ENCODE measurements at places on chromosomes 11 and 22.

DNA sequence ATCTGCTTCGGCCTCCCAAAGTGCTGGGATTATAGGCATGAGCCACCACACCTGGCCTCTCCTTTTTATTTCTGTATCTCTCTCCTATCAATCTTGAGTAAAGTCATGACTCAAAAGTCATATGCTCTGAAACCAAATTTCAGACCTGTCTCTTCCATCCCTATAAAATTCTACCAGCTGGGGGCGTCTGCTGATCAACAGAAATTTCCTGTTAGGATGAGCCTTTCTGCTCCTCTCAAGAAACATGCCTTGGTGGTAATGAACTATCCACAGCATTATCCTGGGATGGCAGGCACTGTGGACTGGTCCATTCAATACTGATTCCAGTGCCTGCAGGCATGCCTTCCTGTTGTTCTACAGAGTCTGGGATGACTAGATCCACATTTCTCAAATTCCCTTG lies 472.6 kb downstream of the NELL1 start:
- no peak for DNase-seq

DNA sequence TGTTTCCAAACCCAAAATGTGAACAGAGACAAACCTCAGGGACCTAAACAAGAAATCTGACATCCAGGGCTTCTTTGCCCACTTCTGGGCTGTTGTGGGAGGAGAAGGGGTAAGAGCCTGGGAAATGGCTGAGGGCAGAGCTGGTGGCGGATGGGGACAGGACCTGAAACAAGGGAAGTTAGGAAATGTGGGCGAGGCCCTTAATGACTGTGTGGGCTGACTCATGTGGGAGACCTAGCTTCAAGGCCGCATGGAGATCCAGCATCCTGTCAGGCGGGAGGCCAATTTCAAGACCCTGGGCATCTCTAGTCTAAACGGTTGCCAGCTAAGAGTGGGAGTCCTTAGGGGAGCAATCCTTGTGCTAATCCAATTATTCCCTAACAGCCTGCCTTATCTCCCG lies 2.1 kb upstream of the OAF start:
- DNase-seq: no peak

- DNase-seq: no peak
These were observed 56.2 kb downstream of the DENND5A start for GRCh38 chr11:9208726-9209501.

GRCh38 chr11:62889484-62890437 lies 9.1 kb downstream of the SLC3A2 start:
- DNase-seq: no peak

DNA sequence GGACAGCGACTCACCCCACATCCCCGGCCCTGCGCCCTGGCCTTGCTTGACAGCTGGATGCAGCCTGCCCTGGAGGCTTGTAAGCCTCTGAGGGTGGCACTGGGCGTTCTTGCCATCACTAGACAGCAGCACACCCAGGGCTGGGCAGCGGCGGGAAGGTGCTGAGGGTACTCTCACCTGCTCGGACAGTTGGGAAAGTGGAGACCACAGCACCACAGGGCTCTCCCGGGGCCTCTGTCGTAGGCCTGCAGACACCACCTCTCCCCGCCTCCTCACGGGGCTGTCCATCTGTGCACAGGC lies 18.8 kb upstream of the BRSK2 start:
- DNase-seq: no peak

GRCh38 chr11:76798671-76799065 lies 15.5 kb downstream of the TSKU start:
- peak; percentile 10 for DNase-seq

DNA sequence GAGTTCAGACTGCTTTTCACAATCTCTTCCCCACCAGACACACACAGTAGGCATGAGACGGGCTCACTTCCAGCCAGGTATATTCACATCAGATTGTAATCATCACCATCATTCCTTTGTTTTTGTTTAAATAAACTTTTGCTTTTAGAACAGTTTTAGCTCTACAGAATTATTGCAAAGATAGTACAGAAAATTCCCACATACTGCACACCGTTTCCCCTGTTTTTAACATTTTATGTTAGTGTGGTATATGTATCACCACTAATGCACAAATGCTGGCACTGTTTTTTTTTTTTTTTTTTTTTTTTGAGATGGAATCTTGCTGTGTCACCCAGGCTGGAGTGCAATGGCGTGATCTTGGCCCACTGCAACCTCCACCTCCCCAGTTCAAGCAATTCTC lies 83.3 kb upstream of the ANO1 start:
- DNase-seq: no peak

- no peak for DNase-seq
These were observed 6.7 kb downstream of the USP2 start for GRCh38 chr11:119374632-119375336.

DNA sequence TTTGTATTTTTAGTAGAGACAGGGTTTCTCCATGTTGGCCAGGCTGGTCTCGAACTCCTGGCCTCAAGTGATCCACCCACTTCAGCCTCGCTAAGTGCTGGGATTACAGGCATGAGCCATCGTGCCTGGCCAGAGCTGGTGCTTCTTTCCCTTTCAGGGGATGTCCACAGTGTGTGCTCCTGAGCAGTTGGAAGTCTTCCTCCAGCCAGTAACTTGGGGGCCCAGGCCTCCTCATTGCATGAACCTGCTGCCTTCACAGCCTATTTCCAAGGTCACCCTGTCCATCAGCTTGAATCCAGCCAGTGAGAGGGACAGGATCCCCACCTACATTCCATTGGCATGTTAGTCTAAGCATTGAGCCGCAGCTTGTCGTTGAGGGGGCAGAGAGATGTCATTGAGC lies 12.5 kb downstream of the RTL6 start:
- no peak for DNase-seq

DNA sequence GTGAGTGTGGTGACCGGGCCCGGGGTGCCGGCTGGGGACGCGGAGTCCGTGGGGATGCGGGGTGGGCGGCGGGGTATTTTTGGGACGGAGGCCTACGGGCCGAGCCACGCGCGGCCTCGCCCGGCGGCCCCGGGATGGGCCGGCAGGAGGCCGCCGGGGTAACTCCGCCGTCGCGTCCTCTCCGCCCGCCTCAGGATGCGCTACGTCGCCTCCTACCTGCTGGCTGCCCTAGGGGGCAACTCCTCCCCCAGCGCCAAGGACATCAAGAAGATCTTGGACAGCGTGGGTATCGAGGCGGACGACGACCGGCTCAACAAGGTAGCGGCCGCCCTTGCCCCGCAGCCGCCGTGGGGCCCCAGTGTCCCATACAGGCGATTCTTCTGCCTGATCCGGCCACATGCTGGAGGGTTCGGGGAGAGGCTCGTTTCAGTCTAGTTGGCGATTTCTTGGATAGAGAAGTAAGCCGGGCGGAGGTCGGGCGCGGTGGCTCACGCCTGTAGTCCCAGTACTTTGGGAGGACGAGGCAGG lies 337 bp downstream of the RPLP2 start:
- no peak for DNase-seq

DNA sequence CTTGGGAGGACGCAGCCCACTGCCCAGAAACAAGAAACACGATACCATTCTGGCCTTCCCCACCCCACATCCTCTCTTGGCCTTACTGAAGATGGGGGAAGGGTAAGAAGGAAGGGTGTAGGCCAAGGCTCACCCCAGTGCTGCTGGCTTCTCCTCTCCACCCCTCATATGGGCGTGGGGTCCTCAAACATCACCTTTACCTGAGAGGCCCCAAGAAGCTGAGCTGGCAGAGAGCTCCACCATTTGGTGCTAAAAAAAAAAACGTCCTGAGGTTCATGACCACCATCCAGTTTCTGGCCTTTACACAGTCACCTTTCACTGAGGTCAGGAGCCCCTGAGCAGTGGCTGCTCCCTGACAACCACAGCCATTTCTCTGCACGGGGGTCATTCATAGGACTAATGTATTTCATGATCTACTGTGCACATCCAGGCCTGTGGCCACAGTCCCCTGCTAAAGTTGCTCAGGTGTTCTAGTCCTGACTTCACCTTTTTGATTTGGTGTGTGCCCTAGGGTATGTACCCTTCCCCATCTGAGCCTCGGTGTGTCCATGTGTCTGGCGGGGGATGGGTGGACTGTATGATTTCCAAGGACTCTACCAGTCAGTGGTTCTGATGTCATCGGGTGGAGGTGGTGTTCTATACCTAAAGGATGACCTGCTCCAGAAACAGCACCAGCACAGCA lies 15.1 kb downstream of the RHOG start:
- no peak for DNase-seq

DNA sequence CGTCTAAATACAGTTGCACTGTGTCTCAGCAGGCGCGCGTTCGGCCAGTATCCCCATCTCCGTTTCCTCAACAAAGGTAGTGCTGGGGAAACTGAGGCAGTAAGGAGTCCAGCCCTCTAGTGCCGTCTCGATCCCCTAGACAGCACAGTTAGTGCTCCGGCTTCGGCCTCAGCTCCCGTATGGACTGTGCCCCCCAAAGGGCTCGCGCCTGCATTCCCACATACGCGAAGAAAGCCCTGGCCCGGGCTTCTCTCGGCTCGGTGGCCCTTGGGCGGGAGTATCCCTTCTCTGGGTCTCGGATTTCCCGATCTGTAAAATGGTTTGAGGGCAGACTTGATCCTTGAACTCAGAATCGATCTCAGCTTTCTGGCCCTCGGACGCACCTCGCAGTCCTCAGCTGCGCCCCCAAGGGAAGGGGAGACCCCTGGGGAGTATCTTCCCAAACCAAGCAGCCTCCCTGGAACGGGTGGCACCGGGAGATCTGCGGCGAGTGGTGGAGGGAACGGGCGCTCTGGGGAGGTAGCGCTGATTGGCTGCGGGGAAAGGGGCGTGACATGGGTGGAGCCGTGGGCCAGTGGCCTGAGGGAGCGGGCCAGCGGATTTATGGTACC lies 759 bp upstream of the PEX16 start:
- DNase-seq: peak; percentile 86

- DNase-seq: no peak
These were observed 53.0 kb downstream of the SCUBE1 start for GRCh38 chr22:43289976-43290721.

DNA sequence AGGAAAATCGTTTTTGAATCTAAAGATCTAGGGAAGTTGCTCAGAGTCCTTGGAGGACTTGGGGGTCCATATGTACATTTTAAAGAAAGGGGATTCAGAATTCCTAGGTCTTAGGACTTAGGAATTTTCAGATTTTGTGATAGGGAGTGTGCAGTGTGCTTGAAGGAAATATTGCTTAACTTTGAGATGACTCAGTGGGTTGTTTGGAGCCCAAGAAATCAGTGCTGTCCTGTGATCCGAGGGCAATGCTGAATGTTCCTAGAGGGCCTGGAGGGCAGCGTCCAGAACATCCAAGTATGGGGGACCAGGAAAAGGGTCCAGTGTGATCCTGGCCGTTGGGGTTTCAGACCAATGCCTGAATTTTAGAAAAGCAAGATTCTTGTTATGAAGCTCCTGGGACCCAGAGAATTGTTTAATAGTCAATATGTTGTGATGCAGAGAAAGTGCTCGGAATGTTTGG lies 3.1 kb upstream of the IGF2 start:
- DNase-seq: no peak

- no peak for DNase-seq
These were observed 4.9 kb downstream of the STIM1 start for GRCh38 chr11:3860375-3860774.

- no peak for DNase-seq
These were observed 95.2 kb upstream of the TP53I11 start for GRCh38 chr11:45045683-45046471.

DNA sequence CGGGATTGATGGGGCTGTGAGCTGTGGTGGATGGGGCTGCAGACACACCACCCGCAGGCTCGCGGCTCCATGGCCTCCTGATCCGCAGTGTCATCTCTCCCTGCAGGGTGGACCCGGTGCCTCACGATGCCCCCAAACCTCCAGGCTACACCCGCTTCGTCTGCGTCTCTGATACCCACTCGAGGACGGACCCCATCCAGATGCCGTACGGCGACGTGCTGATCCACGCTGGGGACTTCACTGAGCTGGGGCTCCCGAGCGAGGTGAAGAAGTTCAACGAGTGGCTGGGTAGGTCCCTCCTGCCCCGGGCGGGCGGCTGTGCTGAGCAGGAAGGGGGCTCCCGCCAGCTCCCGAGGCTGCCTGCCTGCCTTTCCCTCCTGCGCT lies 23.1 kb downstream of the MPPED1 start:
- no peak for DNase-seq

DNA sequence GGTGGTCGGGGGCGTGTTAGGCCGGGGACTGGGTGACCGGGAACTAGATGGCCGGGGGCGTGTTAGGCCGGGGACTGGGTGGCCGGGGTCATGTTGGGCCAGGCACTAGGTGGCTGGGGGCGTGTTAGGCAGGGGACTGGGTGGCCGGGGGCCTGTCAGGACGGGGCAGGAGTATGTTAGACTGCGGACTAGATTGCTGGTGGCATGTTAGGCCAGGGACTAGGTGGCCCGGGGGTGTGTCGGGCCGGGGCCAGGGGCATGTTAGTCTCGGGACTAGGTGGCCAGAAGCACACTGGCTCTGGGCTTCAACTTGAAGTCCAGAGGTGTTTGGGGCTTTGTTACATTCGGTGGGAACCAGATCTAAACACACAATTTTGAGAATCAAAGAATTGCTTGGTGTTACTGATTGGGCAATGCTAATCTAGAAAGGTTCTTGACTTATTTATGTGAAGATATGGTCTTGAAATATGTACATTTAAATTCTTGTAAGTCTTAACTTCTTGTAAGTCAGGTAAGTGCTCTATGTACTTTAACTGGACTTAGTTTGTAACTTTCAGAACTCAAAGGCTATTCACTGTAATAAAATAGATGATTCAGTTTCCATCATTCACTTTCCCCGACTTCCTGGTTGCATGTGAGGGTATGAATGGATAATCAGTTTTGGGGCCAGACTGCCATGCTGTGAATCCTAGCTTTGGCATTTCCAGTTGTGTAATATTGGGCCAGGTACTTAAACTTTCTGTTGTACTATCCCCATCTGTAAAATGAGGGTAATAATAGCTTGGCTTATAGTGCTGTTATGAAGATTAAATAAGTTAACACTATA lies 1.1 kb downstream of the EXT2 start:
- DNase-seq: peak; percentile 24

GRCh38 chr11:107623183-107623582 lies 32.2 kb downstream of the ELMOD1 start:
- DNase-seq: no peak

DNA sequence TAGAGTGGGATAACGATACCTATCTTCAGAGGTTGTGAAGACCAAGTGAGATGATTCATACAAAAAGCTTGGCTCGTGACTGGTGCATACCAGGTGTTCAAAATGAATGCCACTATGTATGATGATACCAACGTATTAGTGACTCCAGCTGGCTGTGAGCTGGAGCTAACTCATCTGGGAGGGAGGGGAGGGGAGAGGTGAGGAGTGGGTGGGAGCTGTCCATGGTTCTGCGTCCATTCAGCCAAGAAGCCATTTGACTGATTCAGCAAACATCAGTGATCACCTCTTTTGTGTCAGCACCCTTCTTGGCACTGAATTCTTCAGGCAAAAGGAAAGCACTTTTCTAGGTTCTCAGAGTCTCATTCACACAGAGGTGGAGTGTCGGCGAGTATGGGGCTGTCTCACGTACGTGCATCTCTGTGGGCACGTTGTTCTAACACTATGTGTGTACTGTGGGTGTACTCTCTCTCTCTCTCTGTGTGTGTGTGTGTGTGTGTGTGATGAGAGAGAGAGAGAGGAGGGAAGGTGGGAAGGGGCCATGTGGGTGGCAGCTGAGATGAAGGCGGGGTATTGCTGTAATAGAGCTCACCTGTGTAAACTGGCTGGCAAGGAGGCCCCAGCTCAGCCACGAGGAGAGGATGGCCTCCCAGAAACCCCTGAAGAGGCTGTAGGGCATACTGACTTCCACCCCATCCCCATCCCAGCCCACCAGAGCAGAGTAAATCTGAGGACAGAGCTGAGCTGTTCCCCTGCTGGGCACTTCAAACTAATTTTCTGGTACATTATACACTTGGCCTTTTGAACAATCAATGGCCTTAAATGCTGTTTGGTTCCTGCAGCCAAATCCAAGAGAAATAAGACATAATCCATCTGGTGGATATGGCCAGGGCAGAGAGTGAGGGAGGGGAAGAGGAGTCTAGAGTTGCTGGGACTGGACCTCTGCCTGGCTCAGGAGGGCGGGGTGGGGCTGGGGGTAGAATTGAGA lies 96.1 kb upstream of the THY1 start:
- no peak for DNase-seq
